CD4-positive, alpha-beta T cell treated with Interferon alpha-2 for 1 hour (primary cell): ENCODE measurements at places on chromosomes 7 and 10.

GRCh38 chr10:35937546-35937945 is 295.4 kb upstream of the FZD8 start:
- no peak for DNase-seq

- no peak for DNase-seq
These were observed 36.2 kb downstream of the LIMK1 start for GRCh38 chr7:74119831-74120230.

GRCh38 chr7:40733578-40733977 is 598.8 kb downstream of the SUGCT start:
- no peak for DNase-seq

GRCh38 chr7:28207486-28208158 is 27.0 kb upstream of the JAZF1 start:
- DNase-seq = no peak

GRCh38 chr7:57821438-57822382 is 371.7 kb downstream of the ZNF716 start:
- no peak for DNase-seq
